Stimulated activated CD8-positive, alpha-beta memory T cell treated with anti-CD3 and anti-CD28 coated beads, Interleukin-12 subunit alpha, Interleukin-12 subunit beta, amount 100 ng/mL, for 1 hour (primary cell): ENCODE measurements at places on chromosomes 11 and 22.

DNA sequence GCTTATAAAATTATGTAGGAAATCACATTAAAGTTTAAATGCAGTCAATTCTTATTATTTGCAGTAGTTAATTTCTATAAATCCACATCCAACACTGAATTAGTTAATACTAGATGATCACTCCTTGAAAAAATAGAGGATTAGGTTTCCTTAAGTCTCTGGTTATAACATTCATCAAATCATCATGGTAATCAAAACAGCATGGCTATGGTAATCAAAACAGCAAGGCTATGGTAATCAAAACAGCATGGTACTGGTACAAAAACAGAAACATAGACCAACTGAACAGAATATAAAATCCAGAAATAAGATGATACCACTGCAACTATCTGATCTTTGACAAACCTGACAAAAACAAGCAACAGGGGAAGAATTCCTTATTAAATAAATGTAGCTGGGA is 814.6 kb upstream of the CCDC179 start:
- no peak for DNase-seq

GRCh38 chr11:23211221-23211620 is 350.9 kb upstream of the CCDC179 start:
- no peak for DNase-seq

DNA sequence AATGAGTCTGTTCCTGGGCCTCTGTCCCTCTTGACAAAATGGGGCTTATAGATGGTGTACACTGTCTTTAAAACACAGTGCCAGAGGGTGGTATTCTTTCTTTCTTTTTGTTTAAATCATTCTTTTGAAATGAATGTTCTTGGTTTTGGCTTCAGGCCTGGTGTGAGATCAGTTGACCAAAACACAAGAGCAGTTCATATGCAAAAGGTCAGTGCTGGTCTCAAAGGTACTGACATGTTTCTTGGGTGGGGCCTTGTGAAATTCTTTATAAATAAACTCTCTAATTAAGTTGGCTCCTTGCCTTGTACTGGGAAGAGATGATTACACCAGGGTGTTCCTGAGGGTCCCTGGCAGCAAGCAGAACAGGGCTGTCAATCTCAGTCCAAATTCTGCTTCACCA is 110.0 kb downstream of the FBXO7 start:
- no peak for DNase-seq

GRCh38 chr22:34236527-34236926 is 316.3 kb upstream of the LARGE1 start:
- DNase-seq: no peak

- no peak for DNase-seq
Observed at GRCh38 chr11:13329670-13330356, 52.2 kb downstream of the BMAL1 start.

- DNase-seq: no peak
Observed at GRCh38 chr11:32440916-32441315, 5.6 kb upstream of the WT1 start.

- no peak for DNase-seq
Observed at GRCh38 chr11:9669954-9670353, 6.1 kb downstream of the SWAP70 start.
